Mesenteric fat pad (tissue), 1 donor: ENCODE measurements at places on chromosomes 7 and 10. TPM values are rescaled to one million over a fixed set of nuclear protein-coding genes. Genes with fewer than 3 reads are reported as not detected.

The DDC gene
- total RNA-seq = 1.0 TPM

The PPRC1 gene
- 49.7 TPM for total RNA-seq

The COPG2 gene
- 25.9 TPM for total RNA-seq

The TRIL gene
- total RNA-seq = 3.7 TPM
